ENCODE measurements at places on chromosomes 12 and 14.

- DNase-seq = no peak
These were observed 229.3 kb downstream of the PCNX1 start for GRCh38 chr14:71136386-71137060.

- no peak for DNase-seq
These were observed 126.1 kb downstream of the FIGNL2 start for GRCh38 chr12:51722431-51722830.

DNA sequence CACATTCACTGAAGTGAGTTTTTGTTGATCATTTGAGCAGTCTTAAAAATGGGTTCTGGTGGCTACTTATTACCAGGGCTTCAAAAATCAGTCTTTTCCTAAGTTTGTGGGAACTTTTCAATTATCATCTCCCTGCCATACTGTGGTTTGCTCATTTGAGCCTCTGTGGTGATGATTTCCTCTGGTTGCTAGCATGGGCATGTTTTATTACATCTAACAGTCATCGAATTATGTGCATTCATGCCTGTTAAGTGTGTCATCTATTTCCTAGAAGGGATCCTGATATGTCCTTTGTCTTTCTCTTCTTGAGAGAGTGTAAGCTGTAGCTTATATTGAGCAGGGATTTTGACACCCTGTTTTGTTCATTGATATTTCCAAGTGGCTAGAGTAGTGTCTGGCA, 116.8 kb downstream of the WIF1 start:
- no peak for DNase-seq

GRCh38 chr12:98578392-98578791, 15.1 kb upstream of the SLC25A3 start:
- DNase-seq = no peak

DNA sequence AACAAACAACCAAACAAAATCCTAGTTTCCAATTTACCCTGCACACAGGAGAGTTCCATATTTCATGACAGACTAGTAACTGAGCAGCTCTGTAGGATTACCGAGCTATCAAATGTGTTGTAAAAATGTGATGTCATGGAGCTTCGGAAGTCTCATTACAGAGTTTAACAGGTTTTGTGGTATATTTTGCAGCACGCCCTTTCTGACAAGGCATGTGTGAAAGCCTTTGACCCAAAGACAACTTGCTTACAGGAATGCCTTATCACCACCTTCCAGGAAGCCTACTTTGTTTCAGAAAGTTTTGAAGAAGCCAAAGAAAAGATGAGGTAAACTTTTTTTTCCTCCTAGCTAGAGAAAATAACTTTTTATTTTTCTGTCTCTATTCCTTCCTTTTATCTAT, 92.4 kb downstream of the TPH2 start:
- no peak for DNase-seq

DNA sequence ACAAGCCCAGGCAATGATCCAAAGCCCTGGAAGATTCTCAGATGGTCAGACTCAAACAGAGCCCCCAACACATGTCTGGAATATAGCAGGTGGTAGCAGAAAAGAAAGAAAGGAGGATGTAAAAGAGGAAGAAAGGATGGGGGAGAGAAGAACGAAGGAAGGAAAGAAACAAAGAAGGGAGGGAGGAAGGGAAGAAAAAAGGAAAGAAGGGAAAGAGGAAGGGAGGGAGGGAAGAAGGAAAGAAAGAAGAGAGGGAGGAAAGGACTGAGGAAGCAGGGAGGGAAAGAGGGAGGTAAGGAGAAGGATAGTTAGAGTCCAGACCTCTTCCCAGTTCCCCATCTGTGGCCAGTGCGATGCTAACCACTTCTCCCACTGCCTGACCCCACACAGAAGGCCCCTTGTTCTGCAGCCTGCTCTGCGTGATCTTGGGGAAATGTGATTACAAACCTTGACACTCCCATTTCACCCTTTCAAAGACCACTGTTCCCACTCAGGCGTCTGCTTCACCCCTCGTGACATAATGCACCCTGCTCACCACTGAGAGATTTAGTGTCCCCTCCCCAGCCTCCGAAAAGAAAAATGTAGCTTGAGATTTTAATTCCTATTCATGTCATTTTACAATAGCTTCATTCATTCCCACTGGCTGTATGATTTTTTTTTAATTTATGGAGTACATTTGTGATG, 357.9 kb downstream of the BCL11B start:
- no peak for DNase-seq

GRCh38 chr14:38387821-38388220, 131.9 kb upstream of the CLEC14A start:
- no peak for DNase-seq

DNA sequence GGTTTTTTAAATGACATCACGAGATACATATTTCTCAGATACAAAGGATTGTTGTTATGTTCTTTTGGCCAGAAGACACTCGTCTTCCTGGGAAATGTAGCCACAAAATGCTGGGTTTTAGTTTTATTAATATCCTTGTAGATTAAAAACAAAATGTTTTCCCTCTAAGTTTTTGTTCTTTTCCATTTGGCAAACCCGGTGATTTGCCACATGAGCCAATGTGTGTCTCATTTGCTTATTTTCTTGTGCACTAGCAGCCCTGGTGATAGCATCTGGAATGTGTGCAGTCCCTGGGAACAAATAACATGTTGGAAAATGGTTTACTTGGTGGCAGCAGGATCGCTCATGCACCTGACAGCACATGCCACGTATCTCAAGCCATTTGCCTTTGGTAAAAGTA, 61.0 kb downstream of the HMGA2 start:
- DNase-seq = no peak

DNA sequence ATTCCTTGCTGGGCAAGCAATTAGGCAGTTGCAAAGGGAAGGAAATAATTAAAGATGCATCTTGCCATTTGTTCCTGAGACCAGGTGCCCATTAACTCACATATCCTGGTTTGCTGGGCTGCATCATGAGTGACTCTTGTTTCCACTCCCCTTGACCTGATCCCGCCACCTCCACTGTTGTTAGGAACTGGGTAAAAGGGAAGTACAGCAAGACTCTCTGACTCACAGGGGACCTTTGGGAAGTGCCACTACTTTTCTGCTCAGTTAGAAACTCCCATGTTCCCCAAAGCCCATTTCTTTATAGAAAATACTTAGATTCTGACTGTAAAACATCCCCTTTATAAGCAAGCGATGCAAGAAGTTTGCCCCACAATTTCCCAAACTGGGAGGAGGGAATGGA, 186.0 kb upstream of the BCL2L14 start:
- DNase-seq = peak; percentile 53

- DNase-seq = no peak
These were observed 41.7 kb downstream of the CCDC88C start for GRCh38 chr14:91375720-91376452.

DNA sequence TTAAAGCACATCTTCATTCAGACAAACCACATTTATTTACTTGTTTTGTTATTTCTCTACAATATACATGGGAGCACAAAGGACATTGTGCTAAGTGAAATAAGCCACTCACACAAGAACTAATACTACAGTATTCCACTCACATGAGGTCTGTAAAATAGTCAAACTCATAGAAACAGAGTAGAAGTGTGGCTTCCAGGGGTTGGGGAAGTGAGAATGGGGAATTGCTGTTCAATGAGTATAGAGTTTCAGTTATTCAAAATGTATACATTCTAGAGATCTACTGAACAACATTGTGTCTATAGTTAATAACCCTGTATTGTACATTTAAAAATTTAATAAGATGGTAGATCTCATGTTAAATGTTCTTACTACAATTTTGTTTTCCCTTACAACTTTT, 88.8 kb downstream of the ATXN7L3B start:
- no peak for DNase-seq

DNA sequence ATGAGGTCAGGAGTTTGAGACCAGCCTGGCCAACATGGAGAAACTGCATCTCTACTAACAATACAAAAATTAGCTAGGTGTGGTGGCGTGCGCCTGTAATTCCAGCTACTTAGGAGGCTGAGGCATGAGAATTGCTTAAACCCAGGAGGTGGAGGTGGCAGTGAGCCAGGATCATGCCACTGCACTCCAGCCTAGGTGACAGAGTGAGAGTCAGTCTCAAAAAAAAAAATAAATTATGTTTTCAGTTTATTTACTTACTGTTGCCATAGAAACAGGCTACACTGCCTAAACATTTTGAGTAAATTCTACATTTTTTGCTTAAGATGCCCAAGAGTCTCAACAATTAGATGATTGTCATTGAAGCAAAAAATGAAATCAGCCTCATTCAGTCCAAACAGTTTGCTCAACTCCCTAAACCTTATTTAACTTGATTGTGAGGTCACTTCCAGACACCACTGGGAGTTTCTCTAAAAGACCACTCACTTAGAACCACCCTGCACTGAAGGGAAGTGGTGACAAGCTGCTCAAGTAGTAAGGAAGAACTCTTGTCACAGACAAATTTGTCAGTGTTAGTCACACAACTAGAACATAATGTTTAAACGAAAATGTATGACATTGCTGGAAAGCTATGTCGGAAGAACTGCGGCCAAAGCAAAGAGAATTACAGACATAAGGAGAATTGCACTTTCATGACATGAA, 9.8 kb upstream of the GNPNAT1 start:
- peak; percentile 22 for DNase-seq

DNA sequence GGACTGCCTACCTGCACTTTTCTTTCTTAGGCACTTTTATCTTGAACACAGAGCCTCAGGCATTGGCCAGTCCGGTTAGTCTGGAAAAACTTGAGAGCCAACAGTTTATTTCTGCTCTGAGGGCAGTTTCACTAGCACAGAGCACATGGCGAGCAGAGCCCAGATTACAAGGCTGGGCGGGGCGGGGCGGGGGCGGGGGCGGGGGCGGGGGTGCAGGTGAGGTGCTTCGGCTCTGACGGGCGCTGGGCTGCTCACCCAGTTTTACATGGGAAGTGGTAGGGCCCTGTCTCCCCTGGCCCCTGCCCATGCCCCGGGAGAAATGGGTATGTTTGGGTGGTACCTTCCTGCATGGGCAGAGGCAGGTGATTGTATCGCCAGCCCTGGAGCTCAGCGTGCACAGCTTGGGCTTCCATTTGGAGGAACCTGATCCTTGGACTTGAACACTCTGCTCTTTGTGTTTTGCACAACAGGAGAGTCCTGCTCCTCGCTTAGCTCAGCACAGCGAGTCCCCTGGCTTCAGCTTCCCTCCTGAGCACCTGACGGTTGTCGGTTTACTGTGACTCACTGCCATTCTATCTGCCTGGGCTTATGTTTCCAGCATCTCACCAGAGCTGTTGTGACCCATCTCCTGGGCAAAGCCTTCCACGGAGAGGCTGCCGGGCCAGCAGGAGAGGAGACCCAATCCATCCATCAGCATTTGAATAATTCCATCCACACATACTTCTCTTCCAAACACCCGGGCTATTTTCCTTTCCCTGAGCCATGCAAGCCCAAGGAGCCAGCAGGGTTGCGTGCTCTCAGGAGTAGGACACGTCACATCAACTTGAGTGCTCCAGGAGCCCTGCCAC, 108.5 kb downstream of the ARF6 start:
- no peak for DNase-seq

All from pulmonary artery endothelial cell (primary cell).